Activated CD4-positive, alpha-beta memory T cell treated with anti-CD3 and anti-CD28 coated beads, Interleukin-2, amount 10 ng/mL, durations not matched to agents 7 days and 5 days (primary cell): ENCODE measurements at places on chromosomes 6 and 20. TPM values are rescaled to one million over a fixed set of nuclear protein-coding genes. Genes with fewer than 3 reads are reported as not detected.

GRCh38 chr6:141123497-141123896 is 1009.2 kb upstream of the GJE1 start:
- no peak overlapping the region for H3K4me3 ChIP-seq
- no peaks in the 10 kb centered on the region for H3K36me3 ChIP-seq
- no peak overlapping the region for H3K27ac ChIP-seq
- DNase-seq, result no peak
- no peaks in the 10 kb centered on the region for H3K27me3 ChIP-seq

DNA sequence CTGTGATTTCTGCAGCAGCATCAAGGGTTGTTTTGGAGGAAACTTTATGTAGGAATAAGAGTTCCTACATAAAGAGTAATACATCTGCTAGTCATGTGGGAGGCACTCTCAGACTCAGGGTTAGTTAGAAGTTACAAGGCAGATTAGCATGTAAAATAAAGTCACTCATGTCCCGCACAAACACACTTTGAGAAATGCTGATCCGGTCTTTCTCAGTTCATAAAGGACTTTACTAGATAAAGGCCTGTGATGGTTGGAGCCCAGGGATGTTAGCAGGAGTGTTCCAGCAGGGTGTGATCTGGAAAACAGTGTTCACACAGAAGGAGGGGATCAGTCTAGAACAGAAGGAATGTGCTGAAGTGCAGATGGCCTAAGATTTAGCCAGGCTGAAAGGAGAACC is 33.1 kb upstream of the NOP56 start:
- no peaks in the 10 kb centered on the region for H3K36me3 ChIP-seq
- no peak overlapping the region for H3K27ac ChIP-seq
- DNase-seq, result no peak
- peaks cover 37% of the 10 kb centered on the region for H3K27me3 ChIP-seq

DNA sequence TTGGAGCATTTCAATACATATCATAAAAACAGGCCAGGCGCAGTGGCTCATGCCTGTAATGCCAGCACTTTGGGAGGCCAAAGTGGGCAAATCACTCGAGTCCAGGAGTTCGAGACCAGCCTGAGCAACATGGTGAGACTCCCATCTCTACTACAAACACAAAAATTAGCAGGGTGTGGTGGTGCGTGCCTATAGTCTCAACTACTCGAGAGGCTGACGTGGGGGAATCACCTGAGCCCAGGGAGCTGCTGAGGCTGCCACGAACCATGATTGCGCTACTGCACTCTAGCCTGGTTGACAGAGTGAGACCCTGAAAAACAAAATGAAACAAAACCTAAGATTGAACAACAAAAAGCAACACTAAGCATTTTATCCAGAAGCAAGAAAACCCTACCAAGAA is 47.2 kb downstream of the BACH2 start:
- no peaks in the 10 kb centered on the region for H3K27me3 ChIP-seq
- peaks cover 31% of the 10 kb centered on the region for H3K4me1 ChIP-seq
- no peak overlapping the region for H3K4me3 ChIP-seq
- H3K27ac ChIP-seq, result no peak overlapping the region

DNA sequence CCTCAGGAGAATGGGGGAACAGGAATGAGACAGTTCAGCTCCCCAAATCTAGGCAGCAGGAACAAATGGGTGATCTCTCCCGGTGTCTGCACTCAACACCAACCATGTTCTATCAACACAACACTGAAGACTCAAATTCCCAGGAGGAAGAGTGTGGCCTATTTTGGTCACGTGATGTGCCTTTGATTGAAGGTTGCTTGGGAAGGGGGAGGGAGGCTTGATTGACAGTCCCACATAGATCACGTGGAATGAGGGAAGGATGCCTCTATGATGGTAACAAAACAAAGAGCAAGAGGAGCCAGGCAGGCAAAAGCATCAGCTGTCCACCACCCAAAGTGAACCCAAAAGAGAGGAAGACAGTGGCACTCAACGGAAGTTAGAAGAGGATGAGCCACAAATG is 364.8 kb downstream of the KIF16B start:
- no peak for DNase-seq
- no peaks in the 10 kb centered on the region for H3K4me1 ChIP-seq
- H3K27ac ChIP-seq, result no peak overlapping the region

DNA sequence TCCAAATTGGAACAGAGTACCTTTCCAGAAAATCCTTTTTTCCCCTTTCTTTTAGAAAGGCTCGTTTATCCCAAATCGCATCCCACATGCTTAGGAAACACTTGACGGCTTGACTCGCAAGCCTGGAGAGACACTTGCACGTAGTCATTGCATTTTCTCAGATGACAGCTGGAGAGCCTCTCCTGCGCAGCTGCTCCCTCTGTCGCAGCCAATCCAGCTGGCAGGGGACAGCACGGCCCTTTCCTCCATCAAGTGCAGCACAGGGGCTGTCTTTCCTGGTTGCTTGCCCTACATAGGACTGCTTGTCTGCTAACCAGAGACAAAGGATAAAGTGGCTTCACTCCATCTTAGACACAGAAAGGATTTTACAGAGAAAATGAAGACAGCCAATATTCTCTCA is 77.6 kb upstream of the RGS17 start:
- no peak overlapping the region for H3K27ac ChIP-seq
- peaks cover 3% of the 10 kb centered on the region for H3K4me1 ChIP-seq
- H3K36me3 ChIP-seq, result no peaks in the 10 kb centered on the region
- no peak overlapping the region for H3K4me3 ChIP-seq

DNA sequence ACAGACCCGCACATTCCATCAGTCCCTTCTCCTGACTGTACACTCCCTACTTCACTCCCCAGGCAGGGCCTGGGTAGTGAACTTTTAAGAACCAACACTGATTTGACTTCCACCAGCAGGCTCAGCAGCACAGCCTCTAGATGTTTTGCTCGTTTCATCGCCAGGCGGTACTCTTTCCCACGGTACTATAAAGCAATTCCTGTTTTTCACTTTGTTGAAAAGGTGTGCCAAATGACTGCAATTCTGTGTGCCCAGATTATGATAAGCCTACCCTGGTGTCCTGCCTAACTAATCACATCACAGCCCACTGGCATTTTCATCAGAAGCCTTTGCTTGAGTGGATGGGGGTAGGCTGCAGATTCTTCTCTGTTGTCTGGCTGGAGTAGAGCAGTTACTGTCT is 12.9 kb upstream of the WTAP start:
- peaks cover 10% of the 10 kb centered on the region for H3K4me1 ChIP-seq
- H3K36me3 ChIP-seq, result peaks cover 7% of the 10 kb centered on the region
- H3K27me3 ChIP-seq, result peaks cover under 1% of the 10 kb centered on the region
- DNase-seq, result no peak

DNA sequence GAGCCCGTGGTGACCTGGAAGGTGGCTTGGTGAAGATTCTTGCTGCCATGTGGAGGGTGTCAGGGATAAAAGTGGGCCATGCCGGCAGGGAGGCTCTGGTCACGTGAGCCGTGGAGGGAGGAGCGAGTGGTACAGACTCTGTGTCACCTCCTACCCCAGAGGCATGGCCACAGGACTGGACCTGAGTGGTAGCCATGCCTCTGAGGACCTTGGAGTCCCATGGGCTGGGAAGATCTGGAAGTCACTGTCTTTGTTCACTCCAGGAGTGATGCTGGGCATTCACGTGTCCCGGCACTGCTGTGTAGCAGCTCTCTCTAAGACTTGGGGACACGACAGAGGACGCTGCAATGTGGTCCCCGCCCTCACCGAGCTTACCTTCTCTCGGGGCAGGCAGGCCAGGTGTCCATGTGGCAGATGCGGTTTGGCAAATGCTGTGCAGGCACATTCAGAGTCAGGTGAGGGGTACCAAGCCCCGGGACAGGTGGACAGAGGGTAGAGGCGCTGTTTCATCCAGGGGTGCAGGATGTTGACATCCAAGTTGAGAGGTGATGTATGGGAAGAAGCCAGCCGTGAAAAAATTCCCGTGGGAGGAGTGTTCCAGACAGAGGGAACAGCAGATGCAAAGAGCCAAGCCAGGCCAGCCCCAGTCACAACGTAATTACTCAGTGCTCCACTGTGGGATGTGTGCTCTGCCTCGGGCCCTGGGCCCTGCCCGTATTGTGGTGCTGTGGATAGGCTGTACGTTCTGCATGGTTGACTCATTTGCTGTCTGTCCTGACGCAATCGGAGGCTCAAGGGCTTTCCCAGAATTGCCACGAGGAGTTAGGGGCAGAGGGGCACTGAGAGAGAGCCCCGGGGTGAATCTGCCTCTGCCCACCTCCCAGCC is 307.8 kb downstream of the TAF4 start:
- H3K36me3 ChIP-seq, result no peaks in the 10 kb centered on the region
- H3K27me3 ChIP-seq, result no peaks in the 10 kb centered on the region
- H3K4me3 ChIP-seq, result no peak overlapping the region
- no peak overlapping the region for H3K27ac ChIP-seq

DNA sequence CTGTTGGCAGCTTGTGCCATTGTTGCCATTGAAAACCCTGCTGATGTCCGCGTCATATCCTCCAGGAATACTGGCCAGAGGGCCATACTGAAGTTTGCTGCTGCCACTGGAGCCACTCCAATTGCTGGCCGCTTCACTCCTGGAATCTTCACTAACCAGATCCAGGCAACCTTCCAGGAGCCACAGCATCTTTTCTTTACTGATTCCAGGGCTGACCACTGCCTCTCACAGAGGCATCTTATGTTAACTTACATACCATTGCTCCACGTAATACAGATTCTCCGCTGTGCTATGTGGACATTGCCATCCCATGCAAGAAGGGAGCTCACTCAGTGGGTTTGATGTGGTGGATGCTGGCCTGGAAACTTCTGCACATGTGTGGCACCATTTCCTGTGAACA is 221.8 kb upstream of the FAM83B start:
- H3K27ac ChIP-seq, result no peak overlapping the region
- no peaks in the 10 kb centered on the region for H3K27me3 ChIP-seq
- H3K4me1 ChIP-seq, result no peaks in the 10 kb centered on the region

- H3K36me3 ChIP-seq, result no peaks in the 10 kb centered on the region
- no peaks in the 10 kb centered on the region for H3K4me1 ChIP-seq
- no peak for DNase-seq
- no peak overlapping the region for H3K4me3 ChIP-seq
Measured at GRCh38 chr20:60691966-60692615, 560.0 kb upstream of the CDH4 start.

GRCh38 chr6:67717281-67717680 is 917.8 kb upstream of the ADGRB3 start:
- no peaks in the 10 kb centered on the region for H3K4me1 ChIP-seq
- no peak for DNase-seq
- no peaks in the 10 kb centered on the region for H3K36me3 ChIP-seq
- no peak overlapping the region for H3K27ac ChIP-seq
- H3K4me3 ChIP-seq, result no peak overlapping the region

GRCh38 chr6:103154779-103155572 is 1704.7 kb downstream of the HACE1 start:
- no peak overlapping the region for H3K27ac ChIP-seq
- DNase-seq, result no peak
- H3K36me3 ChIP-seq, result no peaks in the 10 kb centered on the region
- H3K27me3 ChIP-seq, result no peaks in the 10 kb centered on the region

DNA sequence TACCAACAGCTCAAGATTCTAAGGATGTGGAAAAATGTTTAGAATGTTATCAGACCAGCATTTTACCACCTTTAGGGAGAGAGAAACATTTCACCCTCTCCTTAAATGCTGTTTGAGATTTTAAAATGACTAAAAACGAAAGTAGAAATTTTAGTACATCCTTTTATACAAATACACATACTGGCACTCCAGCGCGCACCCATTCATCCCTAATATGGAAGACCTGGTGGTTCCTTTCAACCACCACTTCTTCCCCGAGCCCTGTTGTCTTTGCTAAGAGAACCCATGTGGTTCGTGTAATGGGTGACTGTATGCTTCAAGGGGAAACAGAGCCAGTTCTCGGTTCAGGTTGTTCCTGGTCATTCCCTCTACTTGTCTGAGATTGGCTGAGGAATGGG is 21.3 kb downstream of the SPATA2 start:
- H3K4me3 ChIP-seq, result peak overlapping the region; percentile 61
- peaks cover 11% of the 10 kb centered on the region for H3K36me3 ChIP-seq
- DNase-seq, result peak; percentile 52
- peak overlapping the region; percentile 81 for H3K27ac ChIP-seq

DNA sequence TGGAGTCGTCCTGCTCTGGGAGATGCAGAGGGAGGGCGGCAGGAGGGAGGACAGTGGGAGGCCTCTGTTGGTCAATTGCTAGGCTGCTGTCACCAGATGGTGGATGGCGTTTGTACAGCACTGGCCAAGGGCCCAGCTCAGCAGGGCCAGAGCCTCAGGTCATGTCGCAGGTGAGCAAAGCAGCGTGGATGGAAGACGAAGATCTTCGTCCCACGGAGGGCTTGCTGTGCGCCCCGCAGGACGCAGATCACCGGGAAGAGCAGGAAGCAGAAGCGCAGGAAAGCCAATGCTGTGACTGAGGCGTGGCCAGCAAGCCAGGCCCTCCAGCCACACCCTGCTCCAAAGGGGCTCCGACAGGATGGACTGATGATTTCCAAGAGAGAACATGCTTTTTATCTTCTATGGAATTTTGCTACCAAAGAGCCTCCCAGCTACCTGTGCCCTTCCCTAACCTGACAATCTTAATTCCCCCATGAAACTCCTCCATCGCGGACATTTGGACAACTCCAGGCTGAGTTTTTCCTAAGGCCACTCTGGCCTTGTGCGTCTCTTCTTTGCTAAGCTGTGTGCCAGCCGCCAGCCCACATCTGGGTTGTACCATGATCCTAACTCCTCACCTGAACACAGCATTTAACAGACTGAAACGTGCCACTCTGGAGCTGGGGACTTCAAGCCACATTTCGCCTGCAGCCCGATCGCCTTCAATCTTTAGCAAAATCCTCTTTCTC is 3.5 kb upstream of the SLCO4A1 start:
- no peak for DNase-seq
- no peak overlapping the region for H3K27ac ChIP-seq
- H3K4me1 ChIP-seq, result peaks cover 25% of the 10 kb centered on the region

DNA sequence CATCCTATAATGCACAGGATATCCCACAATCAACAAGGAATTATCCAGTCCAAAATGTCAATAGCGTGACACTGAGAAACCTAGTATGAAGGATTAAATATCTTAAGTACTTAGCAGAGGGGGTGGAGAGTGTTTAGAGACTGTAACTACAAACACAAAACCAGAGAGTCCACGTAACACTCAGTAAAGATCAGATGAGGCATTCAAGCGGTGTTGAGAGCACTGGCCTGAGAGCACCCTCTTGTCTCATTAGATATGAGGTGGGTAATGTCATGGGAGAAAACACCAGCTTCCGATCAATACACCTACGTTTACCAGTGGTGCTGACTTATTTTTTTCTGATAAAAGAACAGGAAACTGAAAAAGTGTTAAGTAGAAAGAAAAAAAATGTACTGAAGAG is 2.3 kb downstream of the FAM184A start:
- peak overlapping the region; percentile 50 for H3K27ac ChIP-seq
- H3K36me3 ChIP-seq, result no peaks in the 10 kb centered on the region
- H3K4me3 ChIP-seq, result peak overlapping the region; percentile 70
- DNase-seq, result no peak

KIF13A gene
- total RNA-seq, result not detected

EPPIN gene
- total RNA-seq, result not detected

HLA-C gene
- 1,690 TPM for total RNA-seq

MOXD1 gene
- total RNA-seq, result not detected

XKR7 gene
- not detected for total RNA-seq

UBE2C gene
- total RNA-seq, result 184 TPM

ESF1 gene
- total RNA-seq, result 10.1 TPM

GJA10 gene
- total RNA-seq, result 3.4 TPM
